H9 (cell line): ENCODE measurements at places on chromosomes 7 and 10. TPM values are rescaled to one million over a fixed set of nuclear protein-coding genes. Genes with fewer than 3 reads are reported as not detected.

The TAS2R4 gene
- 0.55 and 0.66 TPM in 2 replicates for total RNA-seq

- no peak for DNase-seq
These were observed 18.5 kb downstream of the CHST12 start for GRCh38 chr7:2421943-2422310.

GRCh38 chr7:84081973-84082522 lies 112.5 kb downstream of the SEMA3A start:
- no peak for DNase-seq

GRCh38 chr7:36620166-36620708 lies 104.1 kb downstream of the AOAH start:
- DNase-seq = no peak

The ATRNL1 gene
- 9.2 and 9.3 TPM in 2 replicates for total RNA-seq

DNA sequence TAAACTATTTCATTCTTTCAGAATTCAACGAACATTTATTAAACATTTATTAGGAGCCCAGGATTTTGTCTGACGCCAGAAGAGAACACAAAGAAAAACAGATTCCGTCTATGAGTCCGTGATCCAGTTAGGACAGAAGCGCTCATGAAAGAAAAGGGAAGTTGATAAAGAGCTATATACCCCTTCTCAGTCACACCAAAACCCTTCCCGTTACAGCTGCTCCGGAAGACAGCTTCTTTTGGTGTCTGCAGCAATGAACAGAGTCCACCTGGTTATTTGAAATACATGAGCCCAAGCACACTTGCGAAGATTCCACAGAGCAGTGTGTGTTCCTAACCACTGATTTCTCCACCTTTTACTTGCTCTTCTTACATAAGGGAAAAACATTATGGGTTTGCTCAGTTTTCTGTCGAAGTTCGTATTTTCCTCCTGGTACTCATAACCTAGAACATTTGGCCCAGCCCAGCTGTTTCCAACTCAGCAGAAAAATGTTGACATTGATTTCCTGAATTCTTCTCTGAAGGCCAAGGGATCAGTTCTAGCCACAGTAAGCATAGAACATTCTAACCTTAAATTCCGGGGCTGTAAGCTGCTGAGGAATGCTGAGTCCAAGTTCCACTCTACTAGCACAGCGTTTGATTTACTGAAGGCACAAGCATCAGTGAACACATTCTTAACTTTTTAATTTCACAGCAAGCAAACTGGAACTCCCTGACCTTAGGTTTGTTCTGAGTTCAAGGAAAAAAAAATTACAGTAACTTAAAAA lies 206.5 kb downstream of the SORCS1 start:
- no peak for DNase-seq

GRCh38 chr7:150665896-150666295 lies 19.6 kb upstream of the GIMAP2 start:
- DNase-seq = no peak

The SFTPA1 gene
- total RNA-seq = not detected in 2 replicates
